ENCODE measurements at places on chromosomes 7 and 10.
A peak's percentile ranks its signal among the peaks of the same experiment; 100 is the strongest.

GRCh38 chr10:87861566-87861952 lies 1.8 kb downstream of the KLLN start:
- no peaks in the 10 kb centered on the region for H3K36me3 ChIP-seq
- H3K27ac ChIP-seq, result peak overlapping the region; percentile 88
- no peaks in the 10 kb centered on the region for H3K27me3 ChIP-seq
- DNase-seq, result no peak

GRCh38 chr10:13891128-13892000 lies 304.6 kb downstream of the PRPF18 start:
- no peaks in the 10 kb centered on the region for H3K36me3 ChIP-seq
- DNase-seq, result no peak

DNA sequence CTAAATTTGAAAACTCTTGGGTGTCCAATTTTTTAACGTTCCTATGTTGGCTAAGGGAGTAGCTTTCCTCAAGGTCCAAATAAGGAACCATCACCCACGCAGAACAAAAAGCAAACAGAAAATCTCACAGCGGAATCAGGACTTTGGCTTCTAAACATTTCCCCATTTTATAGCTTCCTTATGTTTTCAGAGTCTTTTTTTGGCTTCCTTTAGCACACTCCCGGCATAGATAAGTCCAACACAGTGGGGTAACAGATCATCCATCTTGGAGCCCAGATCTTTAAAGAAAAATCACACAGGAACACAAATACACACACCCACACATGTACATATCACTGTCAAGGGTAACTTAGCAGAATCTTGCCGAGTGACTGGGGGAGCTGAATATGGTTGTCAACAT lies 4.2 kb upstream of the TCF7L2 start:
- H3K4me3 ChIP-seq, result no peak overlapping the region
- no peak overlapping the region for H3K27ac ChIP-seq
- no peaks in the 10 kb centered on the region for H3K27me3 ChIP-seq
- no peaks in the 10 kb centered on the region for H3K4me1 ChIP-seq
- no peaks in the 10 kb centered on the region for H3K36me3 ChIP-seq

- no peak overlapping the region for H3K27ac ChIP-seq
- DNase-seq, result no peak
- no peaks in the 10 kb centered on the region for H3K27me3 ChIP-seq
- H3K36me3 ChIP-seq, result no peaks in the 10 kb centered on the region
Observed at GRCh38 chr10:118911363-118911762, 118.2 kb upstream of the NANOS1 start.

DNA sequence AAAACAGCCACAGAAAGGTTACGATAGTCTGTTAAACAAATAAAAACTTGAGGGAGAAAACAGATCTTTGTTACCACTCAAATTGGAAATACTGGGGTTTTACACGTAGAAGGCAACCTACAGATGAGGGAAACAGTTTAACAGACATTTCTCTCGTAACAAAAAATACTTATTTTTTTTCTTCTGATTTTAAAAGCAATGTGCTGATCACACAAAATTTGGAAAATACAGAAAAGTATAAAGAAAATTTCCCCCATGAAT lies 211.7 kb downstream of the FAM107B start:
- no peaks in the 10 kb centered on the region for H3K27me3 ChIP-seq
- H3K27ac ChIP-seq, result no peak overlapping the region
- DNase-seq, result no peak
- H3K36me3 ChIP-seq, result peaks cover 11% of the 10 kb centered on the region
- peaks cover 15% of the 10 kb centered on the region for H3K4me1 ChIP-seq
- no peak overlapping the region for H3K4me3 ChIP-seq

DNA sequence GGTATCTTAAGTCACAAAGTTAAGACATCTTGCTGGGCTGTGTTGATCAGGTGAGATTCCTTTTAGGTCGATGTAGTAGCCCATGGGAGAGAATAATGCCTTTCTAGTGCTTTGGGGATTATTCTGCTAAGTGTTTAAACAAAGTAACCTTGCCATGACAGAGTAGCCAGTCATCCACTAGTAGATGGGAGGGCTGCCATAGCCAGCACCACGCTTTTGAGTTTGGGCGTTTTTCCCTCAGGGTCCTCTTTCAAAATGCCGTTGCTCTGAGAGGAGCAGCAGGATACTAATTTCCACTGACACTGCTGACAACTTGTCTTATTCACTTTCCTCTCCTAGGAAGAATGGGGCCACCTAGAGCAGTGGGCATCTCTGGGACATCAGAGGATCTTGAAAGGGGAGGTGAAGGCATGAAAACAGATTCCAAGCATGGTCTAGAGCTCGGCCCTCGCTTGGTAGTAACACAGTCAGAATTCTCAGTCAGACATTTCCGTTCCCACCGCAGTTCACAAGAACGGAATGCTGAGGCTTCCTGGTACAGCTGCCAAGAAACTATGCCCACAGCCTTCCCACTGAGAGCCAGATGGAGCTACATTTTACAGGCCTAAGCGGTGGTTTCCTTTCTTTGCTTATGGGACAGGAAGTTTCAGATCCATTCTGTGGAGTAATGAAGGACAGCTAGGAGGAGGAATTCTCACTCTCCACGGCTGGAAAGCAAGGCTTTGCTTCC lies 15.3 kb upstream of the RSU1 start:
- H3K27me3 ChIP-seq, result no peaks in the 10 kb centered on the region
- no peaks in the 10 kb centered on the region for H3K36me3 ChIP-seq
- no peak overlapping the region for H3K27ac ChIP-seq
- H3K4me1 ChIP-seq, result peaks cover 20% of the 10 kb centered on the region

DNA sequence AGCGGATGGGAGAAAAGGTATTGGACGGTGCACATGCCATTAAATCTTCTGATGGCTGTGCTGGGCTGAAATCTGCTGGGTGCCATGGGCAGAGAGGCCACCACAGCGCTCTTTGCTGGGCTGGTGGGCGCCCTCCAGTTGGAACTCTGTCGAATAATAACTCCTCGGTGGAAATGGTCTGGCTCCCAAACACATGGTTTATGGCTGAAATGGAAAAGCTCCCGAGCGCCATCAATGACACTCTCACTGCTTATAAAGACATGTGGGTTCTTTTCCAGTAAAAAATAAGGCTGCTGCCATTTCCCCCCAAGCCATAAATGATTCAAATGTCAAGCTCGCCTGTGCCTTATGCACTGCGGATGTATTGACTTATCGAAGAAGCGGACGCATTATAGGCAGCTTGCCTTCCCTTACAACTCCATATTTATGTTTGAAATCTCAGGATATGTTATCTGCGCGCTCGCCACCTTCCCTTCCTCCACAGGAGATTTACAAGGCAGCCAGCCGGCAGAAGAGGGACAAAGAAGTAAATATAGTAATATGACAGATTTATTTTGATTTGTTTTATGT lies 239.0 kb upstream of the MKI67 start:
- H3K27ac ChIP-seq, result no peak overlapping the region
- H3K27me3 ChIP-seq, result peaks cover 4% of the 10 kb centered on the region
- no peaks in the 10 kb centered on the region for H3K4me1 ChIP-seq
- no peak for DNase-seq
- H3K4me3 ChIP-seq, result no peak overlapping the region

DNA sequence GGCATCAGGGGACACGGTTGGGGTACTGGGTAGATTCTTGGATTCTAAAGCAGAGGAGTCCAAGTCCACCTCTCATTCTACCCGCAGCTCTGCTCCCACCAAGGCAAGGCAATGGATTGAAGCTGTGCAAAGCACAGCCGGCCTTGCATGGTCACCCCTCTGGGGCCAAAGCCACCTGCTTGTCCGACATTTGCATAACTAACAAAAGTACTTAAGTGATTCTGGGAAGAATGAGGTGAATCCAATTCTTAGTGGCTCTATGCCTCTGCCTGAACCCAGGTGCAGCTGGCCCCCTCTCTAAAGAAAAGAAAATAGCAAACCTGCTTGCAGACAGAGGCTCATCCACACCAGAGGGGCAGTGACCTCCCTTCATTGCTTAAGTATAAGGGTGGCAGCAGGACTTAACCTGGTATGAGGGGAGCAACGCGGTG lies 10.7 kb upstream of the COBL start:
- no peaks in the 10 kb centered on the region for H3K36me3 ChIP-seq
- no peaks in the 10 kb centered on the region for H3K4me1 ChIP-seq
- peaks cover 2% of the 10 kb centered on the region for H3K27me3 ChIP-seq
- no peak for DNase-seq
- no peak overlapping the region for H3K4me3 ChIP-seq

DNA sequence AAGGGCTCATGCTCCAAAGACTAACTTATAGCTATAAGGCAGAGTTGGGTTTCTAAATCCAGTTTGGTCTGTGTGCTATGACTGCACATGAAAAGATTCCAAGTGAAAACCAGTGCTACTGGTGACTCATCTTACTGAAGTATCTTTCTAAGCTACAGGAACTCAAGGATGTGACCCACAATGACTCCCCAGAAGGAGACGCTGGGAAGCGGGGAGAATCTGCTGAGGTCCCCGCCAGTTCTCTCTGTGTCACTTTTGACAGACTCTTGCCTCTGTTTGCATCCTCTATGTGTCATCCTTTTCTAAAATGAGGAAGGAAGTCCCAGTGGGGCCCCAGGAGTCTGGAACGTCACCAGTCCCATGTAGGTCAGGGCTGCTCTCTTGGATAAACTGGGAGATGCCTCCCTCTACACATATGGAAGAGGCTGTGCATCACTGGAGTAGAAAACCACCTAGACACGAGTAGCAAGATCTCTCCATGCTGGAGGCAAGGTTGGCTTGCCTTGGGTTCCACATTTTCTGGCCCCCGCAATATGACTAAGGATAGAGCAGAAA lies 28.8 kb upstream of the GPR26 start:
- H3K36me3 ChIP-seq, result no peaks in the 10 kb centered on the region
- no peaks in the 10 kb centered on the region for H3K4me1 ChIP-seq
- no peak overlapping the region for H3K27ac ChIP-seq
- H3K27me3 ChIP-seq, result peaks cover 2% of the 10 kb centered on the region

DNA sequence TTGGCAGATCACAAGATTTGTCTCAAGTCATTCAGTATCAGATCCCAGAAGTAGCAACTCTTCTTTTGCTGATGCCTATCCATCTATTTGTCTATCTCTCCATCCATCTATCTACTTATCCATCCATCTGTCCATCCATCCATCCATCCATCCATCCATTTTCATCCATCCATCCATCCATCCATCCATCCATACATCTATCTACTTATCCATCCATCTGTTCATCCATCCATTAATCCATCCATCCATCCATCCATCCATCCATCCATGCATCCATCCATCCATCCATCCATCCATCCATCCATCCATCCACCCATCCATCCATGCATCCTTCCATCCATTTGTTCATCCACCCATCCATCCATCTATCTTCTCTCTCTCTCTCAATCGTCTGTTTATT lies 142.7 kb downstream of the PFKFB3 start:
- no peaks in the 10 kb centered on the region for H3K27me3 ChIP-seq
- no peaks in the 10 kb centered on the region for H3K36me3 ChIP-seq
- no peak overlapping the region for H3K4me3 ChIP-seq
- peaks cover 23% of the 10 kb centered on the region for H3K4me1 ChIP-seq
- DNase-seq, result no peak
- no peak overlapping the region for H3K27ac ChIP-seq

GRCh38 chr10:51321980-51322379 lies 247.7 kb downstream of the PRKG1 start:
- DNase-seq, result no peak
- H3K4me1 ChIP-seq, result no peaks in the 10 kb centered on the region
- no peaks in the 10 kb centered on the region for H3K27me3 ChIP-seq
- no peak overlapping the region for H3K27ac ChIP-seq
- no peak overlapping the region for H3K4me3 ChIP-seq

- no peak overlapping the region for H3K27ac ChIP-seq
- H3K4me3 ChIP-seq, result no peak overlapping the region
Observed at GRCh38 chr7:135825406-135825805, 76.8 kb upstream of the FAM180A start.

- no peaks in the 10 kb centered on the region for H3K27me3 ChIP-seq
- no peak for DNase-seq
- no peak overlapping the region for H3K27ac ChIP-seq
- H3K36me3 ChIP-seq, result no peaks in the 10 kb centered on the region
- no peak overlapping the region for H3K4me3 ChIP-seq
Observed at GRCh38 chr7:133751079-133751478, 376.1 kb upstream of the LRGUK start.

DNA sequence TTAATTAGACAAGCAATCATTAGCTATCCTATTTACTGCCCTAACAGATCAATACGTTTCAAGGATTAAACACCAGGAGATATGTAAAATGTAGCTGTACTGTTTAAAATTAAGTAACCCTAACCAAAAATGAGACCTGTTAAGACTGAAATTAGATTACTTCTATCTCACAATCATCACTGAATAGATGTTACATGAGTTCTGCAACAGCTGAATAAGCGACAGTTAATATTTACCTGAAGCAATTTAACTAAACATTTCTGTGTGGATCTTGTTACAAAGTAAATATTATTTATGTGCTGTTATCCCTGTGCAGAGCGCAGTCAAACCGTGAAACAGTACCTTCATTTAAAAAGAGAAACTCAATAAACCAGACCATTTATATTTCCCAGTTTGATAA lies 122.5 kb downstream of the RELN start:
- H3K4me3 ChIP-seq, result no peak overlapping the region
- H3K4me1 ChIP-seq, result no peaks in the 10 kb centered on the region
- no peaks in the 10 kb centered on the region for H3K36me3 ChIP-seq
- H3K27ac ChIP-seq, result no peak overlapping the region

DNA sequence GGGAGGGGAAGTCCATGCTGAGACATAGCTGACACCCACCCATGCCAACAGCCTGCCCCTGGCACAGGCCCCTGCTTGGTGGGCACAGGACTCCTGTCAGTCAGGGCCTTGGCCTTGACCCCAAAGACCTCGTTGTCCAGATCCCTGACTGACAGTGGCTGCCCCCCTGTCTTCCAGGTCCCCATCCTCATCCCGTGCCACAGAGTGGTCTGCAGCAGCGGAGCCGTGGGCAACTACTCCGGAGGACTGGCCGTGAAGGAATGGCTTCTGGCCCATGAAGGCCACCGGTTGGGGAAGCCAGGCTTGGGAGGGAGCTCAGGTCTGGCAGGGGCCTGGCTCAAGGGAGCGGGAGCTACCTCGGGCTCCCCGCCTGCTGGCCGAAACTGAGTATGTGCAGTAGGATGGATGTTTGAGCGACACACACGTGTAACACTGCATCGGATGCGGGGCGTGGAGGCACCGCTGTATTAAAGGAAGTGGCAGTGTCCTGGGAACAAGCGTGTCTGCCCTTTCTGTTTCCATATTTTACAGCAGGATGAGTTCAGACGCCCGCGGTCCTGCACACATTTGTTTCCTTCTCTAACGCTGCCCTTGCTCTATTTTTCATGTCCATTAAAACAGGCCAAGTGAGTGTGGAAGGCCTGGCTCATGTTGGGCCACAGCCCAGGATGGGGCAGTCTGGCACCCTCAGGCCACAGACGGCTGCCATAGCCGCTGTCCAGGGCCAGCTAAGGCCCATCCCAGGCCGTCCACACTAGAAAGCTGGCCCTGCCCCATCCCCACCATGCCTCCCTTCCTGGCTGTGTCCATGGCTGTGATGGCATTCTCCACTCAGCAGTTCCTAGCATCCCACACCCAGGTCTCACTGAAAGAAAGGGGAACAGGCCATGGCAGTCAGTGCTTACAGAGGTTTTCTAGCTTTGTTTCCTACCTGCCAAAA lies 197.2 kb downstream of the EBF3 start:
- DNase-seq, result no peak
- H3K4me1 ChIP-seq, result peaks cover 6% of the 10 kb centered on the region
- no peaks in the 10 kb centered on the region for H3K36me3 ChIP-seq
- no peak overlapping the region for H3K4me3 ChIP-seq
- H3K27ac ChIP-seq, result no peak overlapping the region

Data from common myeloid progenitor, CD34-positive (primary cell).